Activated CD4-positive, alpha-beta T cell treated with anti-CD3 and anti-CD28 coated beads for 48 hours (primary cell): ENCODE measurements at places on chromosomes 11 and 22.

DNA sequence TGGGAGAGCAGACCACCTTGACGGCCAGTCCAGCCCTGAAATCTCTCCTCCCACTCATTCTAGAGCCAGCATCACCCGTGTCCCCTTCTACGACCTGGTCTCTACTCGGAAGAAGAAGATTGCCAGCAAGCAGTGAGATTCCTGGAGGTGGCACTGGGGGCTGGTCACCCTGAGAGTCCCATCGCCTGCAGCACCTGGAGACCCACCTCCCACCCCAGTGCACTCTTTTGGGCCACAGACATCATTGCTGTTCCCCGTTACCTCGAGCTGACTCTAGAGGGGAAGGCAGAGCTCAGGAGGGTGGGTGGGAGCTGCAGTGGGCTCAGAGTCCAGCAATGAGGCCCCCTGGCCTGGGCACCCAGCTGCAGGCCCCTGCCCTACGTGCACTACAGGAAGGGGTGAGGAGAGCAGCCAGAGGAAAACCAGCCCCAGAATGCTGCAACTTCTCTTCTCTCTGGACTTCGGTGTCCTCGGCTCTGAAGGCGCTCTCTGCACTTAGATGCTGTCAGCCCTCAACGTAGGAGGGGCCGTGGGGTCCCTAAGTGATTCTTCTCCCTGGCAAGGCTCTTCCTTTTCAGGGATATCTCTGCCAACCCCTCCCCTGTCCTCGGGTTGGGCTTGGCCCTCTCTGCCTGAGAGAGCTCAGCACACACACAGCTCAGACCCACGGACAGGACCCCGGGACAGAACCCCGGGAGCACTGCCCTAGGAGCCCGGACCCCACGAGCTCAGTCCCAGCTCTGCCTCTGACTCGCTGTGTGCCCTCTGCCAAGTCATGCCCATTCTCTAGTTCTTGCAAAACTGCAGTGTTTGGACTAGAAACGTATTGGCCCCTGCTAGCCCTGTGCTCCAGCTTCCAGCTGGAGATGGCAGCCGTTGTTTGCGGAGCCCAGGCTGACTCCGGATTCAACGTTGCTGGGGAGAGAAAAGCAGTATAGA lies 31.3 kb downstream of the CYTH4 start:
- DNase-seq: no peak

DNA sequence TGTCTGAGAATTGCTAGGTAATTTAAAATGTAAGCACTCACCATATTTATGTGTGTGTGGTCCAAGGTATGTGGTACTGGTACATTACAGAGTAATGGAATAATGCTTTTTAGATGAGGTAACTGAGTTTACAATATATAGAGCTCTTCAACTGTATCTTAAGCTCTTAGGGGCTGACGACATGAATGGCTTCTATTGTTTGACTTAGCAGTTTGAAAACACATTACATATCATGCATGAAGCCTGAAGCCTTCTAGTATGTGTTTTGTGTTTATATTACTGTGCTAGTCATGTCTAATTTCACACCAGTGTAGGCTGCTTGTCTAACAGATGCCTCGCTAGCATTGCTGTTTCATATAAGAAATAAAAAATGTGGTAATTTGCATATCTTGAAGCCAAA lies 37.2 kb downstream of the GAS2 start:
- no peak for DNase-seq

DNA sequence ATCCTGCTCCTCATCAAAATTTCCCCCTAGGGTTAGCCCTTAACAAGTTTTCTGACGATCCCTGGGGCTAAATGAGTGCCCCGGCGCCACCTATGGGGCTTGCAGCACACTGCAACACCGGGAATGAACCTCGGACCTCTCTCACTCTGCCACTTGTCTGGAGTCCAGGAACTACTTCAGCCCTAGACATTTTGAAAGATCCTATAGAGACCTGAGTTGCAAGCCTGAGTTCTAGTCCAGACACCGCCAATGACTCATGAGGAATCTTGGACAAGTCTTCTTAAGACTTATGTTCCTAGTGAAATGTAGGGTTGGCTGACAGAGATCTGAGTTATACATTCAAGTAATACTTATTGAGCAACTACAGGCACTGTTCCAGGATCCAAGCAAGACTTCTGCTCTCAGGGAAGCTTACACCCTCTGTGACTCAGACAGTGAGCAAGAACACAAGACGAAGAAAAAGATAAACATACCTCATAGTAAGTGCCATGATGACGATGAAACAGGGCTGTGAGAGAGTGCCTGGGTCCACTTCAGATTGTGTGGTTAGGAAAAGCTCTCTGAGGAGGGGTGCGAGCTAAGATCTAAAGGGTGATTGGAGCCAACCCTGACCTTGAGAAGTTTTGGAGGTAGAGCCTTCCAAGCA lies 10.2 kb upstream of the STK33 start:
- peak; percentile 66 for DNase-seq

DNA sequence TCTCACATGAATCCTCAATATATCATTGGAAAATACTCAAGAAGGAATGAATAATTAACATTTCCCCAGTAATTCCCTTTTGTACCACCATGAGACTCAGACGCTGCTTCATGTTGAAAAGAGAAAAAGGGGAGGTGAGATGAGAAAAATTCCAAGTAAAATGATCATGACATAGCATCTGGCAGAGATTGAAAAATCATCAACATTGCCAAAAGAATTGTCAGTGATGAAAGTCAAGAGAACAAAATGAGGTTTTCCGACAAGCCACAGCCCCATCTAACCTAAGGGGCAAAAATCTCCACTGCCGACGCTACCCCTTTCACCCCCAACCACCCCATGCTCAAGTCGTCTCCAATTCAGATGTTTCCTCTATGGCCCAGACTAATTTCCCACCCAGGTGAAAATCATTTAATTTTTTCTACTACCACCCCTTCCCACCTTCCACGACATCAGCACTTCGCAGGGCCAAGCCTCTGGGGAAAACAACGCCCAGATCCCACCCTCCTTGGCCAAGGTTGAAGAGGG lies 1.2 kb downstream of the RAB6A start:
- DNase-seq: no peak

GRCh38 chr22:31343235-31344191 lies 2.6 kb downstream of the PATZ1 start:
- DNase-seq: peak; percentile 56

DNA sequence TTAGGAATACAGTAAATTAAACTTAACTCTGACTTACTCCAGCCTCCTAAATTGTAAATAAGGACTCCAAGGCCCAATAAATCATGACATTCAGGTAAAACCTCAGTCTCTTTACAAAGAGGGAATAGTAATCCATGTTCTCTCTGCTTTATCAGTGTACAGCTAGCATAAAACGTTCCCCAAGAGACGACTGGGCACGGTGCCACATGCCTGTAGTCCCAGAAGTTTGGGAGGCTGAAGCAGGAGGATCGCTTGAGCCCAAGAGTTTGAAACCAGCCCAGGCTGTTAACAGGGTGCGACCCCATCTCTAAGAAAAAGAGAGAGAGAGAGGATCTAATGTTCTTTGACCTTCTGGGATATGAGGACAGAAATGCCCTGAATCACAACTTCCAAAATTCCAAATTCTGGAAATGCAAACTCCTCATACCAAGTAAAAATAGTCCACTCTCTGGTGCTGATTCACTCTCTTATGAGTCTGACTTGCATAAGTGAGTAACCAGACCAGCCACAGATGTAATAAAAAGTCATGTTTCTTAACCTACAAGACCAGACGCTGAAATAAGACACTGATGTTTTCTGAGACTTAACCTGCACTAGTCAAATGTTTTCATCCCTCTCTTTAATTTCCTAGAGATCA lies 25.5 kb downstream of the NNMT start:
- no peak for DNase-seq

- DNase-seq: no peak
Measured at GRCh38 chr11:91625495-91625894, 599.1 kb upstream of the FAT3 start.

DNA sequence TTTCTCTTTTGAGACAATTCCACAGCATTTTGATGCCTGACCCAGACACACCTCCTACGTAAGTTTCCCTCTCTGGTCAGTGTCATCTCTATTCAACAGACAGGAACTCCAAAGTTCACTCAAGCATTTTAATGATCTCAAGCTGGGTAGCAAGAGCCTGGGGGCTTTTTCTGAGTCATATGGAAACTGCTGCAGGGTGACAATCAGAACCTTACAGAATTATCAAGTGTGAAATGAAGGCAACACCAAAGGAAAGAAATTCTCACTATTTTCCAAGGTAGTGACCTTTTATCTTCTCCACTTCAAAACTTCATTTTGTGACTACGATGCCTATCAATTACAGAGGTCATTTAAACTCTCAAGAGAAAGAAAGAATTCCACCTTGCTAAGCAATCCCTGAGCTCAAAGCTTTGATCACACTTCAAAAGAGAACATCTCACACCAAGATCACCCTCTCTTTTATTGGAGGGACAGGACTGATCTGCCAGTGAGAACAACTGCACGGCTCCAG lies 229.0 kb upstream of the ZC3H12C start:
- peak; percentile 15 for DNase-seq

GRCh38 chr11:102318469-102318868 lies 1.2 kb downstream of the BIRC3 start:
- peak; percentile 76 for DNase-seq

DNA sequence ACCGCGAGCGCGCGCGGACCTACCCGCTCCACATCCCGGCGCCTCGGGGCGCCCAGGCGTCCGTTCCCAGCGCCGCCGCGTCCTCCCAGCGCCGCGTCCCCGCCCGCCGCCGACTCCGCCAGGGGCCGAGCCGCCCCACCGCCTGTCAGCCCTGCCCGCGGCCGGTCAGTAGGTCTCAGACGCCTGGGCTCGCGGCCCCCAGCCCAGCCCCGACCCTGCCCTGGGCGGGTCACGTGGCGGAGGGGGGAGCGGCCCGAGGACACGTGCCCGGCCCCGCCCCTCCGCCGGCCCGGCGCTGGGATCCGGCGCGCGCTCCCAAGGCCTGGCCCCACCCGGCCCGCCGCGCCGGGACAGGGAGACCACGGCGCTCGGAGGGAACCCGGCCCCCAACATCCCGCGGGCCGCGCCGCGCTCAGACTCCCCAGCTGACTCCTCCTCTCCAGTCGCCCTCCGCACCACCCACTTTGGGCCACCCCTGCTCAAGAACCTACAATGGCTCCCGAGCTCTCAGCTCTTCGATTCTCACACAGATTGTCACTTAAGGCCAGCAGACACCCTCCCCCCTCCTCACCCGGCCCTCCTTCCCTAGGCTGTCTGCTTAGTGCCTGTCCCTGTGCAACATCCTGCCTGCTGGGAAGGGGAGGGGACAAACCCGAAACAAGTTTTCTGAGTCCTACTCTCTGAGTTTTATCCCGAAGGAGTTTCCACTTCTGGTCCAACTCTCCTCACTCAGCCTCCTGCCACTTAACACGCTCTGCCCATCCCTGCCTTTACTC lies at the start of gene RAB3IL1:
Gene RAB3IL1, minus strand, starts transcription at position 233 of the 776 bp plus-strand sequence. Its CDS starts 199 bp downstream, at position 34.
- peak; percentile 24 for DNase-seq

- no peak for DNase-seq
Measured at GRCh38 chr11:93972790-93973189, 48.4 kb upstream of the HEPHL1 start.

GRCh38 chr11:35064114-35064800 lies 74.7 kb upstream of the CD44 start:
- no peak for DNase-seq

DNA sequence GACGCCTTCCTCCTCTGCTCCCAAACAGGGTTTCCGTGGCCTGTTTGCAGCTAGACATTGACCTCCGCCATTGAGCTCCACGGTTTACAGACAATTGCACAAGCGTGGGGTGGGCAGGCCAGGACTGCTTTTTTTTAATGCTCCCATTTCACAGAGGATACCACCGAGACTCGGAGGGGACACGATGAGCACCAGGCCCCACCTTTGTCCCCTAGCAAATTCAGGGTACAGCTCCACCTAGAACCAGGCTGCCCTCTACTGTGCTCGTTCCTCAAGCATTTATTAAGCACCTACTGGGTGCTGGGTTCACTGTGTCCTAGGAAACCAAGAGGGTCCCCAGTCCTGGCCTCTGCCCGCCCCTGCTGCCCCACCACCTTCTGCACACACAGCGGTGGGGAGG lies 12.2 kb downstream of the RASD2 start:
- no peak for DNase-seq

DNA sequence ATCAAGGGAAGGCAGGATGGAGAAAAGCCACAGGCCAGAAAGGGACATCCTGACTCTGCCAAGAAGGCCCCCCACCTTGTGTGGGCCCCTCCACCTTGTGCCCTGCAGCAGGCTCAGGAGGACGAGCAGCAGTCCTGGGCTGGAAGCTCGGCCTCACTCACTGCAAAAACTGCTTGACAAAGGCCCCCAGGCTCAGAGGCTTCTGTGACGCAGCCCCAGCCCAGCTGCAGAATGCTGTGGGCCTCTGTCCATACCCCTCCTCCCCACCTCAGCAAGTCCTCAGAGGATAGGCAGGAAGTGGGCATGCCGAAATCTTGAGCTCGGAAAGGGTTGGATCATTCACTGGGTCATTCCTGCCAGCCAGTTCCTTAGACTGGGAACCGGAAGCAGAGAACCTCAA lies 61.9 kb downstream of the NRXN2 start:
- DNase-seq: no peak

GRCh38 chr11:104705490-104706190 lies 192.6 kb downstream of the CASP12 start:
- peak; percentile 73 for DNase-seq

DNA sequence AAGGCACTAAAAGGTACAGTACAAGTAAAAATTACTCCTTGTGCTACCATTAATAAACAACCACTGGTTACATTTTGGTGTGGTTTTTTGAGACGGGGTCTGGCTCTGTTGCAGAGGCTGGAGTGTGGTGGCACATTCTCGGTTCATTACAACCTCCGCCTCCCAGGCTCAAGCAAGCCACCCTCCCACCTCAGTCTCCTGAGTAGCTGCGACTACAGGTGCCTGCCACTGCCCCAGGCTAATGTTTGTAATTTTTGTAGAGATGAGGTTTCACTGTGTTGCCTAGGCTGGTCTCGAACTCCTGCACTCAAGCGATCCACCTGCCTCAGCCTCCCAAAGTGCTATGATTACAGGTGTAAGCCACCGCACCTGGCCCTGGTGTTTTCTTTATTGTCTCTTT lies 20.8 kb downstream of the TAF1D start:
- DNase-seq: no peak

DNA sequence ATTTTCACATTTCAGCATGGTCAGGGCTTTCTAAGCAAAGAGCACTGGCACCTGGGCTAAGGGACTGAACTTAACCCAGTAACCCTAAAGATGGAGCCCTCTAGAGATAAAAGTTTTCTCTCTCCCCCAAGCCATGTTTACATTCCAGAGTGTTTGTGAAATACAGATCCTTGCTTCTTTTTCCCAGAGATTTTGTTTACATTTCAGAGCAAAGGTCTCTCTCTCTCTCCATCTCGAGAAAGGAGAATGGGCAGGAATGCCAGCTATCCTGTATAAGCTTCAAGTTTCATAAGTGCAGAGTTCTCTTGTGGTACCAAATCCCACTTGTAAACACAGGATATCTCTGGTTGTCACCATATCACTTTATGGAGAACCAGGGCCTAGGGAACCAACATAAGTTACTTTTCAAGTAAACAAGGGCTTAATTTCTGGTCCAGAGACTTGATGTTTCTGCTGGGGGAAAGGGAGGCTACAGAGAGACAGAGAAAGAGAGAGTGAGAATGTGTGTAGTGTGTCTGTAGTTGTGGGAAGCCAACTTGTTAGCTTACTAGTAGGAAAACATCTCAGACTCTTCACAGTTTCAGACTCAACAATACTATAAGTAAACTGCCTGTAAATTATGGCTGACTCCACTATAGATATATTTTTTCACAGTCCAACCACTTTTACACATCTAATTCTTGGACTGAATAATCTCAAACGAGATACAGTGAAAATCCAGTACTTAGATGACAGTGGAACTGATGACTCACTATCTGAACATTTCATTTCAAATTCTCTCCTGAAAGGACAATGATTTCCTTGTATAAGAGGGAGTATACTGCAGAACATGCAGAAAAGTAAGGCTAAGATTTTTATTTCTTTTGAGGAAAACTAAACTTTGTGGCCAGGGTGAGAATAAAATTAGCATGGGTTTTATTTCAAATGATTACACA lies 76.2 kb downstream of the ARHGAP32 start:
- no peak for DNase-seq
